ENCODE measurements at places on chromosomes 11 and 22.
A peak's percentile ranks its signal among the peaks of the same experiment; 100 is the strongest.

- no peak for DNase-seq
Measured at GRCh38 chr11:66912361-66912760, 45.8 kb downstream of the PC start.

GRCh38 chr11:119352857-119353260 lies 6.4 kb upstream of the MFRP start:
- no peak for DNase-seq

DNA sequence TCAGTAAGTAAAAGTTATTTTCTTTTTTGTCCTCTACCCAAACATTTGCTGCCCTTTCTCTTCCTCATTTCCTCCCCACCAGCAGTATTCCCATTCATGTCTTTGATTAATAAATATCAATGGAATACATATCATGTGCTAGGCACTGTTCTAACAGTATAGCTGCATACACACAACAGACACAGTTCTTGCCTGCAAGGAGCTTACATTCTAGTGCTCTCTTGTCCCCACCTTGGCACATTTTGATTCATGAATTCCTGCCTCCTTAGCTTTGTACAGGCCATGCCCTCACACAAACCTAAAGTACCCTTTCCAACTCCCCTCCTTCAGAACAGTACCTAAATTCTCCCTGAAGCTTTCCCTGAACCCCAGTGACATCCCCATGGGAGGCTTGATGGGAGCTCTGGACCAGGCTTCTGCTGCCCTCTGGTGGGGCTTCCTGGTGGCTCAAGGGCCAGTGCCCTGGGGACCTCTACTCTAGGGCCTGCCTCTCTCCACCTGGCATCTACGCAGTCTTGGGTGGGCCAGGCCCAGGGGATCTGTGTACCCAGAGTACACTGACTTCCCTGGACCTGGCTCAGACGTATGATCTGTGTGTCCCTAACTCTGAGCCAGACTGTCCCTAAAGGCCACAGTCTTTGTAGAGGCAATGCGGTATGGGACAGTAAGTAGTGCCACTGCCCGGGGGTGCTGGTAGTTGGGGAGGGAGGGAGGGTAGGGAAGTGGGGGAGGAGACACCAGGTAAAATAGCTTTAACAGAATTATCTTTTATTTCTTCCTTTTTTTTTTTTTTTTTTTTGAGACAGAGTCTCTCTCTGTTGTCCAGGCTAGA lies 14.1 kb downstream of the RPS13 start:
- peak; percentile 49 for DNase-seq

DNA sequence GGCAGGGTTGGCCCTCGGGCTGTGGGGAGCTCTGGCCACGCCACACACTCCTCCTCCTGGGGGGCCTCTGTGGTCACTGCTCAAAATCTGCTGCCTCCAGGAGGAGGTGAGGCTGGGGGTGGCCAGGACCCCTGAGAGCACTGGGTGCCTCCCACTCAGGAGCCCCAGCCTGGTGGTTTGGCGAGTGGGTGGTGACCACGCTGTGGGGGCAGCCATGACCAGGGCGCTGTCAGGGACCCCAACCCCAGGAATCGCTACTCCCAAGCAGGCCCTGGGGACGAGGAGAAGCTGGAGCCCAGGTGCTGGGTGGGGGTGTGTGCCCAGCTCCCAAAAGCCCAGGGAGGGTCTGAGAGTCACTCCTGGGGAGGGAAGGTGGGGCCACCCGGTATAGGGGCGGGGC lies 30.1 kb downstream of the TSPAN4 start:
- DNase-seq: no peak

- no peak for DNase-seq
Measured at GRCh38 chr11:132318421-132319157, 948.2 kb downstream of the NTM start.

GRCh38 chr11:44949160-44950030 lies 1.3 kb downstream of the TP53I11 start:
- DNase-seq: peak; percentile 22

DNA sequence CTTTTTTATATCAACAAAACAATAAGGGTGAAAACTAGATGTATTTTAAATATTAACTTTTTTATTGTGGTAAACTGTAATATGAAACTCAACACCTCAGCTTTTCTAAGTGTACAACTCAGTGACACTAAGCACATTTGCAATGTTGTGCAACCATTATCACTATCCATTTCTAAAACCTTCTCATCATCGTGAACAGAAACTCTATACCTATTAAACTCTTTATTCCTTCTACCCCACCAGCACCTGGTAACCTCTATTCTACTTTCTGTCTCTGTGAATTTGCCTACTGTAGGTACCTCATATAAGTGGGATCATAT lies 9.4 kb downstream of the HORMAD2 start:
- no peak for DNase-seq

DNA sequence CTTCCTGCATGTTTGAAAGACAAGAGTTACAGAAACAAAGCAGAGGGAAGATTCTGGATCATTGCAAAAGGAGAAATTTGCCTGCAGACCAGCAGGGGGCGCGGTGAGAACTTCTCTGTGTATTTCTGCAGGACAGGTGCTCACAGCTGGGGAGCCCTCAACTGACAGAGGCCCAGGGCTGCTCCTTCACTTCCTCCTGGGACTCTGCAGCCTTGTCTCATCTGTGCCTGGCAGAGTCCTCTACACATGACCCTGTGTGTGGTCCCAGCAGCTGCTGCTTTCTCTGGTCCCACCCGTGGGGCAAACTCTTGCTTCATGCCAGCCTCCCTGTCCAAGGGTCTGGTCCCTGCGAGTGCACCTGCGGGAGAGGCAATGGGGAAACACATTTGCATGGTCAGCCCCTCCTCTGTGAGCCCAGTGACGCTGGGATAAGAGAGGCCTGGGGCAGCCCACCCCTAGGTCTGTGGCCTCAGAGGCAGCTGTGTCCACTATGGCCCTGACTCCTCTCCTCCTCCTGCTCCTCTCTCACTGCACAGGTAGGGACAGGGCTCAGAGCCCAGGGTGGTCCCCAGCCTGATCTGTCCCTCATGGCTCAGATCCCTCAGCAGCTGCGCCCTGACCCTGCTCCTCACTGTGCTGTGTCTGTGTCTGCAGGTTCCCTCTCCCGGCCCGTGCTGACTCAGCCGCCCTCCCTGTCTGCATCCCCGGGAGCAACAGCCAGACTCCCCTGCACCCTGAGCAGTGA lies 43.2 kb upstream of the VPREB1 start:
- no peak for DNase-seq

- DNase-seq: no peak
Measured at GRCh38 chr11:111417011-111417765, 38.1 kb upstream of the POU2AF1 start.

DNA sequence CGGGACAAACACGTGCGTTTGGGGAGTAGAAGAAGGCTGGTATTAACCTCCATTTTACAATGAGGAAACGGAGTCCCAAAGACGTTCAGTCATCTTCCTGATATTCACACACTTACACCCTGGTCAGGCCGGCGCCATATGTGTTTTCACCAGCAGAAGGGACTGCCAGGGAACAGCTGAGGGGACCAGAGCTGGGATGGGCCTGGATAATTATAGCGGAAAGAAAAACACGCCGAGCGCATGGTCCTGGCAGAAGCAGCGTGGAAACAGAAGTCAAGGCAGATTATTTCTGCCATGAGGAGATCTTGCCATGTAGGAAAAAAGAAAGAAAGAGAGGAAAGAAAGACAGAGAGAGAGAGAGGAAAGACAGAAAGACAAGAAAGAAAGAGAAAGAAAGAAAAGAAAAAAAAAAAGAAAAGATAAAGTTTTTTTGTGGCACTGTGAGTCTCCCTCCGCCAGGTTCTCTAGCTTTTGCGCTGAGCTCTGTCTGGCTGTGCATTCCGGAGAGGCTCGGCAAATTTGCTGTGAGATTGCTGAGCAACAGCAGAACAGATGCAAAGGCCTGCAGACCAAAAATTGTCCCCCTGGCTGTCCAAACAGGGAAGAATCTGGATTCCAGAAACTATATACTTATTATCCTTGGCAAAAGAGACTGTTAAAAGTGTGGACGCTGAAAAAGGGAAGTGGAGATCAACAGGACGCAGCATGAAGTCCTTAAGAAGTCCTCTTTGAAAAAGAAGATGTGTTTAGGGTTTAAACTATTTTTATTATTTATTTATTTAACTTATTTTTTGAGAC lies 1.3 kb upstream of the UCP2 start:
- no peak for DNase-seq
